Caki2 (cell line): ENCODE measurements at places on chromosomes 6 and 20. TPM values are rescaled to one million over a fixed set of nuclear protein-coding genes. Genes with fewer than 3 reads are reported as not detected.

Gene NRSN1
- total RNA-seq: not detected in 2 replicates

Gene GGTLC1
- total RNA-seq: not detected in 2 replicates

Gene TNXB
- total RNA-seq: 0.90 and 1.4 TPM in 2 replicates

Gene ORC3
- 19.1 and 46.3 TPM in 2 replicates for total RNA-seq

Gene SCRT2
- total RNA-seq: not detected in 2 replicates

Gene FAM83C
- 0.20 TPM in 1 of 2 replicates, not detected in the other for total RNA-seq

Gene KCNS1
- not detected in 2 replicates for total RNA-seq

Gene HELZ2
- total RNA-seq: 26.3 and 30.3 TPM in 2 replicates

Gene GABRR1
- 0.61 TPM in 1 of 2 replicates, not detected in the other for total RNA-seq

Gene ZNF334
- 0.24 TPM in 1 of 2 replicates, not detected in the other for total RNA-seq

Gene ENPP3
- 0.17 and 0.29 TPM in 2 replicates for total RNA-seq

Gene SLC2A10
- total RNA-seq: 7.9 TPM in 2 replicates

Gene CALHM4
- not detected in 2 replicates for total RNA-seq

Gene ZC3H12D
- 0.30 TPM in 1 of 2 replicates, not detected in the other for total RNA-seq

Gene ECT2L
- not detected in 2 replicates for total RNA-seq

Gene MAP7
- 12.9 and 14.8 TPM in 2 replicates for total RNA-seq

Gene JARID2
- total RNA-seq: 4.8 and 4.9 TPM in 2 replicates

Gene ARFGEF2
- total RNA-seq: 26.9 and 31.6 TPM in 2 replicates

Gene RFX6
- not detected in 2 replicates for total RNA-seq

Gene IYD
- not detected in 2 replicates for total RNA-seq

Gene SLC17A1
- total RNA-seq: 0.24 and 0.64 TPM in 2 replicates

Gene EEF1E1
- 217 TPM in 2 replicates for total RNA-seq
